Stimulated activated naive B cell treated with anti-CD40 and anti-IgM and Interleukin-4, amounts not matched to agents 10 μg/mL and 1 μg/mL and 100 μg/mL, for 72 hours (primary cell): ENCODE measurements at places on chromosomes 3 and 15.

- no peak for DNase-seq
Observed at GRCh38 chr15:94924971-94925598, 693.7 kb downstream of the MCTP2 start.

GRCh38 chr3:72629191-72629631 is 219.0 kb downstream of the SHQ1 start:
- DNase-seq, result peak; percentile 41

- no peak for DNase-seq
Observed at GRCh38 chr3:47849186-47849698, 46.3 kb downstream of the DHX30 start.

GRCh38 chr15:55195996-55196395 is 745 bp downstream of the RSL24D1 start:
- no peak for DNase-seq

DNA sequence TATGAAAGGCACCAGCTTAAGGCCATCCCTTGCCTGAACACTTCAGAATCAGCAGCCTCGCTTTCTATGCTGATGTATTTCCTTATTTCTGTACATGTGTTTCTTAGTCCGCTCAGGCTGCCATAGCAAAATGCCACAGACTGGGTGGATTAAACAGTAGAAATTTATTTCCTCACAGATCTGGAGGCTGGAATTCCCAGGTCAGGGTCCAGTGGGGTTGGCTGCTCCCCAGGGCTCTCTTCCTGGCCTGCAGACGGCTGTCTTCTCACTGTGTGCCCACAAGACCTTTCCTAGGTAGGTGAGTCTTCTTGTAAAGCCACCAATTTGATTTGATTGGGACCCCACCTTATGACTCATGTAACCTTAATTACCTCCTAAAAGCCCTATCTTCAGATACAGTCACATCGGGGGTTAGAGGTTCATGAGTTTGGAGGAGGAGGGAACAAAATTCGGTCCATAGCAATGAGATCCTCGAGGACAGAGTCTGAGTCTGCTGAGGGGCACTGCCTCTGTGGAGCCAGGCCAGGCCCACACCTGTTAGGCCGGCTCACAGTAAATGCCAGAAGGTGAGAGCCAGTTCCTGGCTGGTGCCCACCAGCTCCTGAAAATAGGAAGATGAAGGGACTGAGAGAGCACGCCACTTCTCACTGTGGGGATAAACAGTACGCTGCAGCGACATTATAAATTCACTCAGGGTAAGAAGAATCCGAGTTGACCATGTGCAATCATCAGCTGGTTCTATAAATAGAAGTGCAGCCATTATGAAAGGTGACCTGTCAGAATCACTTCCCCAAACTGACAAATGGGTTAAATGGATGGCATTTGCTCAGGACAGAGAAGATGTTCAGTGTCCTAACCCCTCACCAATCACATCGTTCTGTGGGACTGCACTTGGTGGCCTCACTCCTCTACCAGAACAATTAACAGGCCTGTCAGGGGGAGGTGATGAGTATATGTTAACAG is 41.1 kb downstream of the CTXND1 start:
- no peak for DNase-seq

- no peak for DNase-seq
Observed at GRCh38 chr15:65611888-65612615, 1.1 kb upstream of the INTS14 start.

DNA sequence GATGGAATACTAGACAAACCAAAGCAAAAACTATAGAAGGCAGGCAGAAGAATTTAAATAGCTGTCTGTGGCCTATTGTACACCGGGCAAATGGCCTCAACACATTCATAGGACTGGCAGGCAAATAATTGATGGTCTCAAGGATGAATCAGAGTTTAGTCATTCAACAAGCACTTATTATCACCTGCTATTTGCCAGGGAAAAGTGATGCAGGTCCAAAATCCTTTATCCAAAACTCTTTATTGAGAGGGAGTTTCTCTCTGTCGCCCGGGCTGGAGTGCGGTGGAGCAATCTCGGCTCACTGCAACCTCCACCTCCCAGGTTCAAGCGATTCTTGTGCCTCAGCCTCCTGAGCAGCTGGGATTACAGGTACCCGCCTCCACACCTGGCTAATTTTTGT is 2.3 kb downstream of the EIF2AK4 start:
- DNase-seq, result no peak

DNA sequence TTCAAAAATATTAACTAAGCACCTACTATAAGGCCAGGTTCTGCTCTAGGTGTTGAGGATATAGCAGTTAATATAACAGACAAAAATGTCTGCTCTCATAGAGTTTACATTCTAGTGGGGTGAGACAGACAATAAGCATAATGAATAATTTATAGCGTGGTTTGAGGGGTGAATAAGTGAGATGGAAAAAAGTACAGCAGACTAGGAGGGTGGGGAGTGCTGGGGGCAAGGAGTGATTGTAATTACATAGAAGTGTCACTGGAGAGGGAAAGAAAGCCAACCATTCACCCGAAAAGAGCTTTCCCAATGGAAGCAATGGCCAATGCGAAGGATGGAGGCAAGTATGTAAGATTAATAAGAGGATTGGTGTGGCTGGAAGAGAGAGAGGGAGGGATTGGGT is 552.9 kb upstream of the KCNMB2 start:
- DNase-seq, result no peak

DNA sequence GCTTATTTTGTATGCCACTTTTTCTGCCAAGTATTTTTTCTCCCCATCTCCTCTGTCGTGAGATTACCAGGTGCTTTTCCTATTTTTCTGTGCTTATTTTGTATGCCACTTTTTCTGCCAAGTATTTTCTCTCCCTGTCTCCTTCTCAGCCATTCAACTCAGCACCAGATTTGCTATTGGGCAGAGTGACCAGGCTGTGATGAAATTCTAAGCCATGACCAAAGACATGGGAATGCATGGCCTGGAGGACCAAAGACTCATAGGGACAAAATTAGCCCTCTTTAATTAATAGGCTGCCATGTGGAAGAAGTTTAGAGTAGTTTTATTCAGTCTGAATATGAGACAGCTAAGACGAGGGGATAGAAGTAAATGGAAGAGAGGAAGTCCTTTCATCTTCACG is 257.4 kb downstream of the SQOR start:
- DNase-seq, result no peak

GRCh38 chr15:61038387-61038786 is 190.7 kb downstream of the RORA start:
- DNase-seq, result no peak

DNA sequence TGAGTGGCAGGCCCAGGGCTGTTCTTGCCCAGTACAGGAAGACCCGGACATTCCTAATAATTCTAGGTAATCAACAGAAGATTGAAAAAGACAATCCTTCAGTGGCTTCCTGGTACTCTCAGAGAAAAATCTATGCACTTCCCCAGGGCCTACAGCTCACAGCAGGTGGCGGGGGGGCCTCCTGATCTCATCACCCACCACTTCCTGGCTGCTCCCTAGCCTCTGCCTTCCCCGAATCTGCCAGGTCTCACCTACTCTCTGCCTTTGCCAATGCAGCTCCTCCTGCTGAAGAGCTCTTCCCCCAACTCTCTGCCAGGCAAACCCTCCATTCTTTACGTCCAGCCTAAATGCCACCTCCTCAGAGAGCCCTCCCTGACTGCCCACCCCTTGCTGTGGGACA is 37.5 kb downstream of the EHD4 start:
- no peak for DNase-seq

- DNase-seq, result no peak
Observed at GRCh38 chr15:76982756-76983155, 12.2 kb upstream of the PSTPIP1 start.
